ENCODE measurements at places on chromosomes 4 and X. TPM values are rescaled to one million over a fixed set of nuclear protein-coding genes. Genes with fewer than 3 reads are reported as not detected.

Gene PRKX
- total RNA-seq = 7.2 TPM

Gene PDHA2
- total RNA-seq = not detected

Gene ARX
- not detected for total RNA-seq

Gene POLN
- 1.9 TPM for total RNA-seq

Gene EDA
- total RNA-seq = 6.6 TPM

Gene SLC25A43
- total RNA-seq = 0.93 TPM

Gene G6PD
- 7.4 TPM for total RNA-seq

Gene ADGRG4
- not detected for total RNA-seq

Gene FBXL5
- total RNA-seq = 84.5 TPM

Gene WWC2
- total RNA-seq = 37.1 TPM

Gene AR
- total RNA-seq = 22.6 TPM

DNA sequence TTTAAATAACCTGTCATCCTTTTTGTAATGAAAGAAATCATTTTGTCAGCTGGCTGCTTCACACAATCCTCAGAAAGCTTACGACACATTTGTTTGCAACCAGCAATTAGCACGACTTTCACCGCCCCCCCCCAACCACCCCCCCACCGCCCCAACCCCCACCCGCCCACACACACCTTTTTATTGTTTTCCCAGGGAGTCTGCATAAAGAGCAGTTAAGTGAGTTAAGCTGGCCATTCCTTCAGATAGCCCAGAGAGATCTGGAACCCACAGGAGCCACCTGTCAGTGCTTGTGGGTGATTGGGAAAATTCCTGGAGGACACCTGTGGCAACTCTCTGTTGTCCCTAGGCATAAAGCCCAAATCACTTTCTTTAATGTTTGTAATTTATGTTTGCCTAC lies 175.7 kb upstream of the FMR1 start:
- DNase-seq = no peak

GRCh38 chr4:30281986-30282385 lies 438.2 kb upstream of the PCDH7 start:
- no peak for DNase-seq

DNA sequence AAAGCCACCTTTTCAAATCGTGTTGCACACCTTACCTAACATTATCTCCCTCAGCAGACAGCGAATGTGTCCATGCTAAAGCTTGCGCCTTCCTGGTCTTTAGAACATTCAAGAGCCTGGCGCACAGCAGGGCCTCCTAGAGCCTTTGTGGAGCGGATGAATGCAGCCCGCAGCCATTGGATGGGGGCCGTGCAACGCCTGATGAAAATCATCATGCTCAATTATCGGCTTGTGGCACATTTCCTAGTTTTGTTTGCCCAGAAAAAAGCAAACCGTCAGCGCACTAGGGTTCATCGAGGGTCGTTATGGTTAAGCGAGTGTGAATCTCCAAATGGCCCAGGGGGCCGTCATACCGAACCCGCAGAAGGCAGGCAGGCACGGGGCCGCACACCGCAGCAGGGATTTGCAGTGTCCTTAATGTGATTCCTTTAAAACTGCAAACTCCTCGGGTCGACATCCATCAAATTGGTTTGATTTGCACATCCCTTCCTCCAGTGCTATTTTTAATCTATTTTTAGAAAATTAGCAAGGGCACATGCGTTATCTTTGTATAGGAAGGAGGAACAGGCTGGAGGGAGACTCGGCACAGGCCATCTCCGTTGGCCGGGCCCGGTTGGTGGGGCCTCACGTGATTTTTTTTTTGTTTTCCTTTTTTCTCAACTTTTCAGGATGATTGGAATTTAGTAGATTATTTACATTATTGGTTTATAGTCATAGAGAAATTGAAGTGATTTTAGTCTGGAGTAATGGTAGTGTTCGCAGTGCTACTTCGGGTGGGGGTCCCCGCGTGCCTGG lies 53.1 kb downstream of the ABLIM2 start:
- DNase-seq = no peak

DNA sequence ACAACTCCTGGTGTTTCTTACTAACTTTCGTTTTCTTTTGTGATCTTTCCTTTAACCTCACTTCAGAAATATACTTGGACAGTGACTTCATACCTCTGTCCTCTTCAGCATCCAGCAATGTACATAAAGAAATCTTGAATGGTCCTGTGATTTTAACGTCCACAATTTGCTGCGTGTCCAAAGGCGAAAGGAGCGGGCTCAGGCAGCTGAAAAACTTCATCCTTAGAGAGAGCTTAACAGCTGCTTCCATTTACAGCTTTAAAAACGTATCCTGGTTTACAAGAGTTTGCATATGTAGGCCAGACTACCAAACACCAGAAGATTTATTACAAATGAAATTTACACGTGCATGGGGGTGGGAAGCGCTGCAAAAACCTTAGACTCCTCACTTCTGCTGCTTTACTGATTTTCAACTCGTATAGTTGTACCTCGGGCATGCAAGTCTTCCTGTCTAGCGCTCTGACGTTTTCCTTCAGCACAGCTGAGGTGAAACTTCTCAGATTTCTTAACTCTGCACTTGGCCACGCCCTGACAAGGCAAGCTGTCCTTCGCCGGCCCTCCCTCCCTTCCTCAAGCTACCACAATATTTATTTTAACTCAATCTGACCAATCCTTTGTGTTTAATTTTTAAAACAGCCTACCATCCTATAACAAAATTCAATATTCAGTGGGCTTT lies 406.4 kb downstream of the FAM47A start:
- no peak for DNase-seq

DNA sequence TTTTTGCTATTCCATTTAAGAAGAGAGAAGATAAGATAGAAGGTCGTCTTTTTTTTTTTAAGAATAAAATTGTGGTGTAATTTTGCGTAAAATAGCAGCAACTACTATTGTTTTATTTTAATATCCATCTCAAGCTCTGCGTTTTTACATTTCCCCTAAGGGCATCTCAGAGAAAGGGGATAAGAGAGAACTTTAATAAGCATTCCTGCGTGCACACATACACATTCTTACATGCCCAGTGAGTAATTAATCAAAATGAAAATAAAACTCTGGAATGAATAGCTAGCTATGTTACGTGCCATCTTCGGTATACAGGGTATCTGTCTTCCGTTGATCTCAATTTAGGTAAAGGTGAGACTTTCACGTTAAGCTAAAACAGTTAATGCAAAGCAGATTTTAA lies 200.3 kb upstream of the TENM3 start:
- no peak for DNase-seq

GRCh38 chr4:142701017-142701416 lies 145.1 kb downstream of the INPP4B start:
- DNase-seq = no peak

DNA sequence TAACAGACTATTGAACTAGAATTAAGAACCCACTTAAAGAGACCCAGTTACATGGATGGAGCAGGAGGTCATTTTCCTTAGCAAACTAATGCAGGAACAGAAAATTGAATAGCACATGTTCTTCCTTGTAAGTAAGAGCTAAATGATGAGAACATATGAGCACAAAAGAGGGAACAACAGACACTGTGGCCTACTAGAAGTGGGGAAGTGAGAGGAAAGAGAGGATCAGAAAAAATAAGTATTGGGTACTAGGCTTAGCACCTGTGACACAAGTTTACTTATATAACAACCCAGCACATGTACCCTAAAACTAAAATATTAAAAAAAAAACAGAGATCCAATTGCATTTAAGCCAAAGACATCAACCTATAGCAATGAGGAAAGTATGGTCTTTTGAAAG lies 26.2 kb downstream of the ARAP2 start:
- no peak for DNase-seq

DNA sequence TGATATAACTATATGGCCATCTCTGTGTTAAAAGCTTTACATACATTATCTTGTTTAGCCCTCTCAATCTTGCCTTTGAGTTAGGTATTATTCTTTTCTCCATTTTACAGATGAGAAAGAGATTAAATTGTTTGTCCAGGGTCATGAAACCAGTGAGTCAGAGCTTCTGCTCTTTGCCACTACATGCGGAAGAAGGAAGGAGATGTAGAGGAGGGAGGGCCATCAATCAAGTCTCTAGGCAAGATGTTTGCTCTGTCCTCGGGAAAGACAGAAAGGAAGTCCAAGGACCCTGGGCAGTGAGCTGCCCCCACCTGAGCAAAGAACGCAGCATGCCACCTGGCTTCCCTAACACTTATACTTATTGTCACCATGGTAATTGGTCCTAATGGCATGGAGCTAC lies 133.7 kb upstream of the IL1RAPL2 start:
- DNase-seq = no peak

- peak; percentile 80 for DNase-seq
These were observed 10.6 kb upstream of the ELF4 start for GRCh38 chrX:130120746-130121504.

DNA sequence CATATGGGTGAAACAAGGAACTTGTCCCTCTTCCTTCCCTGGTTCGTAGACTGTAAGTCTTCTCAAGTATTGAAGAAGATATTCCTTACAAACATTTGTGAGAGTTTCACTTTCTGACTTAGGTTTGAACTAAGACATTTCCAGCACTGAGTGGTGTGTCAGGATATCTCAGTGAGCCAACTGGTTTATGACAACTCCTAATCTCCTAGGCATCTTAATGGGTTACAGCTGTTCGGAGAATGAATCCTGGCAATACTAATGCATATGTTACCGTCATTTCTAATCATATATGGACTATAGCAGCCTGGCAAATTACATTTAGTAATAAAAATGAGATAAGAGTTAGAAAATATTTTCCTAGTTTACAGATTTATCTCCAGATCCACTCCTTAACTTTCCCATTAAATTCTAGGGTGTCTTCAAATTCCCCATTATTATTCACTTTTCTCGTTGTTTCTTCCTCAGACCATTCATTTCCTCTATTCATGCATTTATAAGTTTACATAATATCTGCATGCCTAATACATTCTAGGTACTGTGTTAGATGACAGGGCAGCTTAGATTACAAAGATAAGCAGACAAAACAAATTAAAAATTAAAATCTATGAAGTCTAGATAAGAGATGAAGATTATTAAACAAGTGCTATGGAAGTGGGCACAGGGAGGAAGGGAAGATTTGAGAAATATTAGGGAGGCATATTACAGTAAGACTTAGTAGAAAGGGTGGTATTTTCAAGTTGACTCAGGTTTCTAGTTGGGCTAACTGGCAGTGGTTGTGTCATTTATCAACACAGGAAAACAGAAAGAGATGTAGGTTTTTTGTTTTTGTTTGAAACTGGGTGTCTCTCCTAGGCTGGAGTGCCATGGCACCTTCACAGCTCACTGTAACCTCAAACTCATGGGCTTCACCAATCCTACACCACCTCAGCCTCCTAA lies 173.9 kb downstream of the WDFY3 start:
- no peak for DNase-seq

- DNase-seq = no peak
These were observed 5.7 kb upstream of the JADE1 start for GRCh38 chr4:128803783-128804182.

GRCh38 chr4:76374798-76375197 lies 46.1 kb downstream of the CCDC158 start:
- no peak for DNase-seq

GRCh38 chrX:53039236-53039635 lies 9.4 kb upstream of the GPR173 start:
- no peak for DNase-seq

DNA sequence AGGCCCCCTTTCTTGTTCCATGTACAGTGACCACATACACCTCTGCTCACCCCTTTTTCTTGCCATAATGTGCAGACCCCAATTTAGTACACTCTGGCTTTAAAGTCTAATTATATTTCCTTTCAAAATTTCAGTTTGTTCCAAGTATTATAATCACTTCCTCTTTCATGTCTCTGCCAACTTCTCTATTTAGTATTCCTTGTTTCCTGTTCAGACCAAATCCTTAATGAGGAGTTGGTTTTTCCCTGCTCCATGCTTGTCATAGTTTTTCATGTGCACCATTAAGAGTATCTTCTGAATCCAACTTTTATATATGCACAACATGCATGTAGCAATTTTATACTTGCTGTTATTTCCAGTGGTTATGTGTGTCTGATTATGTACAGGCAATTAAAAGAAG lies 32.3 kb downstream of the USP53 start:
- DNase-seq = no peak

- no peak for DNase-seq
These were observed 224.1 kb downstream of the SHROOM3 start for GRCh38 chr4:76659103-76659490.

DNA sequence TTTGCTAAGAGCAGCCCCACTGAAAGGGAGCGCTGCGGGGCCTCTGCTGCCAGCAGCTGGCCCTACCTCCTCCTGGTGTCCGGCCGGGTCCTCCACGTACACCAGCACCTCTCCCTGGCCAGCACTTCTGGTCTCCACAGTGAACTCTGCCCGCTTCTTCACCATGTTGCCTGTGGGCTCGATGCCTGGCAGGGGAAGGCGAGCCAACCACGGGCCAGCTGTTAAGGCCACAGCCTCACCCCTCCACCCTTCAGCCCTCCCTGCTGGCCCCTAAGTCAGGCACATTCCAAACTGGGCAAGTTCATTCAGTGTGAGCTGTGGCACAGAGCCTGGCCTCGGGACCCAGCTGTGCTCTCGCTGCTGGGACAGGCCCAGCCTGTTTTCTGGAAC lies 7.8 kb downstream of the FLNA start:
- DNase-seq = peak; percentile 52

DNA sequence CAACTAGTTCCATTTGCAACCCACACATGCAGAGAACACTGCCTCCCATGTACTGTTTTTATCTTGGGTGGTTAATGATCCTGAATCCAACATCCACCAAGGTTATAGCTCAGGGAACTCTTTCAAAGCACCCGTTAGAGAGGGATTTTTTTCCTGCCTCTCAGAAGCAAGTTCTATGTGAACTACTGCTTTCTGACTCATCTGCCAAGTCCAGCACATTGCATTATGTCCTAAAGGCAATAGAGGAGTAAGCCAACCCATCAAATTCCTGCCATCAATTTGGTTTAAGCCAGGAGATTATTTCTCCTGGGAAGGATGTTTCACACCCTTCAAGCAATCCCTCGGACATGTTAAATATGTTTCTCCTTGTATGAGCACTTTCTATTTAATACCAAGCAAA lies 334.5 kb downstream of the GASK1B start:
- no peak for DNase-seq

DNA sequence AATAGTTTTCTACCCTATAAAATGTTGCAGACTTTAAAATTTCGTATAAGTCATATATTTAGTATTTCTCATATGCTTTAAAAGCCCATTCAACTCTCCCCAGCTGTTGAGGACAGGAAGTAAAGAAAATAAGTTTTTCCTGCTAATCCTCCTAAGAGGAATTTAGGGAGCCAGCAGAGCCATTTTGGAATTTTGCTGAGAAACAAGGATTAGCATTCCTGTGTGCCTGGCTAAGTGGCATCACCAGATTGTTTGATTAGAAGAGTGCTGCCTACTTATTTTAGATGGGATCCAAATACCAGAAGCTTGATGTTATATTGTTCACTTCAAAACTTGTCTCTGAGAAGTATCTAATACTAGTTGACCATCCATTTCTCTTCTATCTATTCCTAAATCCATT lies 131.2 kb upstream of the HHIP start:
- no peak for DNase-seq

All from heart right ventricle (tissue), 16 donors.